ENCODE measurements at places on chromosomes 3 and 15.

DNA sequence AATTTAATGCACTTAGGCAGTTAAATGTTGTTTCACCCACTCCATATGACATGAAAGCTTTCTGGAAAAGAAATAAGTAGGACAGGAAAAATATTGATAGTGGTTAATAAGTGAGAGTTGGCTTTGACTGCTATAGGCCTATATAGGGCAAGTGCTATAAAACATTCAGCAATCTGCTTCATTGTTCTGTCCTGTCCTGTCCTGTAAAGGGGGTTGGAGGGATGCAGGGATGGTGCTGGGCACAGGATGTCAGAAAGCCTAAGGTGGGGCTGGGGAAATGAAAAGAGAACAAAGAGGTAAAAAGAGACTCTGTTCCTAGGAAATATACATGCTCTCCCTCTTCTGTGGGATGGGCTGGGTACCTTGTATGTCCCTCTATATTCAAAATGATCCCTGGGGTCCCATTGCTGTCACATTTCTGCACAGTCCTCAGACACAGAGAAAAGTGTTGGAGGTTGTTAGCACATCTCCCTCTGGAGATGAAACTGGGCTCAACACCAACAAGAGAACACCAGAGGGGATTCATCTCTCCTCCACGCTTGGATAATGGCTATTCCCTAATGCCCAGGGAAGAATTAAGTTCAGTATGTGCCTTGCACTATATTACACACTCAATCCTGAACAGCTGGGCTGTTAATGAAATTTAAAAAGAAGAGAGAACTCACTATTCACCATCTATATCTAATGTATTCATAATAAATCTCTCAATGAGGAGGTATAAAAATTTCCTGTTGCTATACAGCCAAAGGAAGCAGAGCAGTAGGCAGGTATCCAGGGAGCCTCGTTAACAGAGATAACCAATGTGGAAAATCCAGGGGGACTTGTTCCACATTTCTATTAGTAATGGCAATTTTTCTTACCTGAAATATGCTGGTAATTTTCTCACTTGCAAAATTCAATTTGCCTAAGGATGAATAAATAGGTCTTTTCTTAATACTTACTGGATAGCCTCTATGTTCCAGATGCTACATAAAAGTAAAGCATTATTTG lies 108.1 kb upstream of the ZBED2 start:
- no peak for DNase-seq

GRCh38 chr3:161415506-161416231 lies 44.4 kb upstream of the SPTSSB start:
- no peak for DNase-seq

DNA sequence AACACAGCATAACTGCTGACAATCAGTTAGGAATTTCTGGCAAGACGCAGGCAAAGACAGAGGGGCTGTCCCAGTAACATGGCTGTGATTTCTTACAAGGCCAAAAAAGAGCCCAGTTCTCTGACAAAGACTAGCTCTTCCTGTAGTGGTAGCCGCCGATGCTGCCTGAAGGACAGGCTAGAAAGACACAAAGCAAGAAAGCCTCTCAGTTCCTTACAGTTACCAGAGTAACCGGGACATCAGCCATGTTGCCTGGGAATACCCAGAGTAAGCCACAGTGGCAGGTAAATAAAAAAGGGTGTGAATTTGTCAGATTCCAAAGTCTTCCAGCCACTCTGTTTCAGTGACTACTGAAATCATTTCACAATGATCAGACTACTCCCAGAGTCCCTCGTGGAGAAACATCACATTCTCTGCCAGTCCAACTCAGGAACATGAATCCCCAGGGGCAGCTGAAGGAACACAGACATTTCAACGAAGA lies 493.6 kb upstream of the ADAMTS9 start:
- no peak for DNase-seq

- no peak for DNase-seq
These were observed 15.1 kb upstream of the TOP2B start for GRCh38 chr3:25679642-25680302.

DNA sequence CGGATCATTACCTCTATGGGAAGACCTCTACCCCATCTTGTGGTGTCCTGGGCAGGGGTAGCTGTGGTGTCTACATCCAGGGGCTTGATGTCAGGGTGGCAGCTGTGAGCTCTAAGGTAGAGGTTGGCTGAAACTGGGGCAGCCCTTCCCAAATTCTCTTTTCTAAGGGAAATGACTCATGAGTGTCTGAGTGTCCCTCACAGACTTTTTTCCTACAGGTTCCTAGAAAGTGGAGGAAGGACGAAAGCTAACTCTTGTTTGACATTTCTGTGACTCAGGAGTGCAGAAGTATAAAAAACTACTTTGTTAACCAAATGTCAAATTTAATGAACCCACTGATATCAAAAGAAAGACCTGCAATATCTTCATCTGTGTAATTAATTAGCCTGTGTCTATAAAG lies 481.5 kb downstream of the PDCD6IP start:
- DNase-seq, result no peak

DNA sequence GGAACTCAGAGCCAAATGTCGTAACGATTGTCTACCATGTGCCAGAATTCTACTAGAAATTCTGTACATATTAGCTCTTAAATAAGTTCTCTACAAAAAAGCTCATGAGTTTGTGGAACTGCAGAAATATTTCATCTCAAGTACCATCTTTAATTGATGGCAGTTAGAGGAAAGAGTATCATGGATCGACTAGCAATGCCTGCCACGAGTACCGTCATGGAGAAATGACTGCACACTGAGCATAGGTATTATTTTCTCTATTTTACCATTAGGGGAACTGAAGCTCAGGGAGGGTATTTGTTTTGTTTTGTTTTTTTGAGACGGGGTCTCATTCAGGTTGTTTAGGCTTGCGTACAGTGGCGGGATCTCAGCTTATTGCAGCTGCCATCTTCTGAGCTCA lies 2.8 kb downstream of the RPUSD3 start:
- DNase-seq, result no peak

Data from Kasumi-1 (cell line).